ENCODE measurements at places on chromosomes 7 and 10. TPM values are rescaled to one million over a fixed set of nuclear protein-coding genes. Genes with fewer than 3 reads are reported as not detected.

Gene NPY
- not detected for total RNA-seq

Gene CHAT
- total RNA-seq, result 1.7 TPM

Gene POMZP3
- 22.3 TPM for total RNA-seq

Gene PNLIPRP1
- not detected for total RNA-seq

Gene GNGT1
- not detected for total RNA-seq

Gene FAM204A
- 68.7 TPM for total RNA-seq

Gene FGFR2
- 28.9 TPM for total RNA-seq

Gene ZDHHC6
- 28.5 TPM for total RNA-seq

Gene HSPA12A
- total RNA-seq, result 28.4 TPM

Gene CD36
- 19.8 TPM for total RNA-seq

Gene TMEM176B
- 6.6 TPM for total RNA-seq

Gene PURB
- total RNA-seq, result 23.9 TPM

Gene AKR1C1
- 23.2 TPM for total RNA-seq

Gene RBP4
- total RNA-seq, result 7.1 TPM

Gene SPDYE2B
- total RNA-seq, result 1.4 TPM

Gene LRRC18
- 7.8 TPM for total RNA-seq

Gene LRRN3
- total RNA-seq, result 49.1 TPM

Gene AFAP1L2
- total RNA-seq, result 4.0 TPM

Gene FAM171A1
- 10.8 TPM for total RNA-seq

Gene SYT15B
- 1.2 TPM for total RNA-seq

Gene WIPF3
- total RNA-seq, result 110 TPM

Gene EBF3
- total RNA-seq, result 6.0 TPM

Gene H2BK1
- total RNA-seq, result not detected

Gene GDF2
- 0.19 TPM for total RNA-seq

Gene MRPS24
- total RNA-seq, result 80.8 TPM

Gene TBX20
- total RNA-seq, result 2.8 TPM

Gene ASB15
- 2.4 TPM for total RNA-seq

Gene NOS3
- 36.6 TPM for total RNA-seq

Gene HOXA3
- 2.4 TPM for total RNA-seq

Gene ITPRID1
- 1.6 TPM for total RNA-seq

Gene CNNM2
- total RNA-seq, result 30.5 TPM

Gene UNCX
- 0.24 TPM for total RNA-seq

Gene LHFPL3
- 0.19 TPM for total RNA-seq

Gene ADIRF
- 35.0 TPM for total RNA-seq

Gene ZCCHC24
- 38.6 TPM for total RNA-seq

Gene TRPV5
- 1.4 TPM for total RNA-seq

Gene NPTX2
- total RNA-seq, result 136 TPM

Gene SUN3
- total RNA-seq, result 29.1 TPM

Gene CDK14
- 22.7 TPM for total RNA-seq

Gene NKX2-3
- 0.24 TPM for total RNA-seq

Gene OR2A42
- not detected for total RNA-seq

Gene TRIL
- total RNA-seq, result 0.99 TPM

Gene VWDE
- total RNA-seq, result 6.6 TPM

Gene SLC29A4
- 15.2 TPM for total RNA-seq

Gene AKR1C4
- total RNA-seq, result 0.63 TPM

Gene LRRC61
- 35.4 TPM for total RNA-seq

Gene JAKMIP3
- 3.3 TPM for total RNA-seq

Gene SMURF1
- total RNA-seq, result 34.5 TPM

Gene COL17A1
- total RNA-seq, result 7.1 TPM

Gene MYPN
- total RNA-seq, result 1.8 TPM

Gene TET1
- 3.8 TPM for total RNA-seq

Gene ASIC3
- 37.9 TPM for total RNA-seq

Gene GFRA1
- total RNA-seq, result 17.7 TPM

Gene LLCFC1
- total RNA-seq, result 14.1 TPM
